ENCODE measurements at places on chromosomes 4 and X. TPM values are rescaled to one million over a fixed set of nuclear protein-coding genes. Genes with fewer than 3 reads are reported as not detected.

DNA sequence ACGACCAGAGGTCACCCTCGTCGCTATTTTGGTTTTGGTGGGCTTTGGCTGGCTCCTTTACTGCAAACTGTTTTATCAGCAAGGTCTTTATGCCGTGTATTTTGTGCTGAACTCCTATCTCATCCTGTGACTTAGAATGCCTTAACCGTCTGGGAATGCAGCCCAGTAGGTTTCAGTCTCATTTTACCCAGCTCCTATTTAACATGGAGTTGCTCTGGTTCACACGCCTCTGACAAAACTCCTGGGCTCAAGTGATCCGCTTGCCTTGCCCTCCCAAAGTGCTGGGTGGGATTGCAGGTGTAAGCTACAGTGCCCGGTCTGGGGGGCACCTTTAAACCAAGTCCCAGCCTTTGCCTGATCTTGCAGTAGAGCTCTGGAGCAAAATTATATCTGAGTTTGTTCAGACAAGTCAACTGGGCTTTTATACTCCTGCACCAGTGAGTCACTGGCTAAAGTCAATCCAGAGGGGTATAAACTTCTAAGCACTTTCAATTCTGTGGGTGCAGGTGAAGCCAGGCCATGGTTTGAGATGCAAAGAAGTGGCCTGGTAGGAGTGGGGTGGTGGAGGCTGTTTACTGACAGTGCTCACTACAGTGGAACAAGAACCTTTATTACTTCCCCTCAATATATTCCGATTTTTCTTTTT lies 50.2 kb downstream of the MGST2 start:
- no peak for DNase-seq

DNA sequence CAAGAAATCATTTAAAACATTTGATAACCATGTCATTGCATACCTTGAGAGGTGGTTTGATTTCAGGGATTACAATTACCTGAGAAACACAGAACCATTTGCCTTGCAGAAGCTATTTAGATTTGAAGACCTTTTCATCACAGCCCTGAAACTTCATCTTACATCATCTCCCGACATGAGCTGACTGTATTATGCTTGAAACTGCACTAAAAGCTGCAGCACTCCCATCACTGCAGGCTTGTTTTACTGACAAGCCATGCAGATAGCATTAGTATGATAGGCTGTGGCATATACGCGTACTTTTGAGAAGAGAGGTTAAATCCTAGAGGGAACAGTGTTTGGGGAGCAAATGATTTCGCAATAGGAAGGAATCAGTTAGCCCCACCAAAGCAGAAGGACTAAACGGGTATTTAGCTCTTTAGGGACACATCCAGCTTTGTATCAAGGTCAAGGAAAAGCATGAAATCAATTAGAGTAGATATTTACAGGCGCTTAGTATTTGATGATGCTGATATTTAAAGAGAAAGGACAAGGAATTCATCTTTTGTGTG lies 133.2 kb upstream of the DIAPH2 start:
- no peak for DNase-seq

DNA sequence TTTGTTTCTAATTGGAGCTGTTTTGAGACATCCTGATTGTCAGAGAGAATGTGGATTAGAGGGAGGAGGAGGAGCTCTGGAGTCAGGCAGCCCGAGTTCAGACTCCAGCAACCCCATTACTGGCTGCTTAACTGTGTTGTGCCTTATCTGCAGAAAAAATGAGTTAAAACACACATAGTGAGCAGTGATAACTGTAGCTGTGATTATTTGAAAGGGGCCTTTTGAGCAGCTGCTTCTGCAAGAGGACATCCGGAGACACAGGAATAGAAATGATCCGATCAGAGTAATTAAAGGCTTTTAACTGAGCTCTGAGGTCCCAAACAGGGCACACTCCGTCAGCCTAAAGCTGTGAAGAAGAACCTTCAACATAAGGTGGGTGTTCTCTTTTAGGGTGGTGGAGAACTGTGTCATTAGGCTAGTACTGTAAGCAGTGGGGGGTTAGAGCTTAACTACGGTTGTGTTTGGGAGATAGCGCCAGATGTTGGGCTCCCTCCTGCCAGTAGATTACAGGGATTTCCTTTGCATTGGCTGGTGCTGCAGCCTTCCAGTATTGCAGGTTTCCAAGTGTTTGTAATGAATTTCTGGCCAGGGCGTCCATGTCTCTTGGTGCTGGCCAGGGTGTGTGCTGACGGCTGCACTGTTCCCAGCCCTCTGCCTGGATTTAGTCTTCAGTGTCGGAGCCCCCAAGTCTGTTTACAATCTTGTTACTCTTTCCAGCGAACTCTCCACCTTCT lies 24.3 kb downstream of the ADD1 start:
- DNase-seq, result no peak

GRCh38 chrX:28988246-28988645 lies 401.0 kb downstream of the IL1RAPL1 start:
- no peak for DNase-seq

Gene F8A3
- 10.5 TPM for total RNA-seq

Gene APLN
- total RNA-seq, result 0.53 TPM

Measured in esophagus squamous epithelium (tissue), 5 donors.